ENCODE measurements at places on chromosomes 2 and 18.

- DNase-seq: no peak
These were observed 26.5 kb downstream of the MSTN start for GRCh38 chr2:190036071-190036470.

GRCh38 chr2:207337234-207338219, 171.8 kb upstream of the KLF7 start:
- DNase-seq: no peak

GRCh38 chr2:226483143-226483542, 316.5 kb downstream of the IRS1 start:
- no peak for DNase-seq

DNA sequence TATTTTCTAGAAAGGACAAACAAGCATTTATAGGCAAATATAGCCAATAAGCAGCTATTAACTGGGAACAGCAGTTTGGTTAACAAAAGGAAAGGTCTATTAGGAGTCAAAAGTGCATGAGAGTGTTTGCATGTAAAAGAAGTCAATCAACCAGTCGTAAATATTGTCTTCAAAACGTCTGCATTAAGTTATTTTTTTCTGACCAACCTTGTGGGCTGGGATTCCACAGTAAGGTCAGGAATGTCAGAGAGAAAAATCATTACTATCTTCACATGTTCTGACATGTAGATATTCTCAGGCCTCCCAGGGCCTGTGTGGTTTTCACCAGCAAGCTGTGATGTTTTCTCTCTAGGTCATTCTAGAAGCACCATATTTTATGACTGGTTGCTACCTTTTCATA, 922.5 kb downstream of the SUCLG1 start:
- DNase-seq: no peak

DNA sequence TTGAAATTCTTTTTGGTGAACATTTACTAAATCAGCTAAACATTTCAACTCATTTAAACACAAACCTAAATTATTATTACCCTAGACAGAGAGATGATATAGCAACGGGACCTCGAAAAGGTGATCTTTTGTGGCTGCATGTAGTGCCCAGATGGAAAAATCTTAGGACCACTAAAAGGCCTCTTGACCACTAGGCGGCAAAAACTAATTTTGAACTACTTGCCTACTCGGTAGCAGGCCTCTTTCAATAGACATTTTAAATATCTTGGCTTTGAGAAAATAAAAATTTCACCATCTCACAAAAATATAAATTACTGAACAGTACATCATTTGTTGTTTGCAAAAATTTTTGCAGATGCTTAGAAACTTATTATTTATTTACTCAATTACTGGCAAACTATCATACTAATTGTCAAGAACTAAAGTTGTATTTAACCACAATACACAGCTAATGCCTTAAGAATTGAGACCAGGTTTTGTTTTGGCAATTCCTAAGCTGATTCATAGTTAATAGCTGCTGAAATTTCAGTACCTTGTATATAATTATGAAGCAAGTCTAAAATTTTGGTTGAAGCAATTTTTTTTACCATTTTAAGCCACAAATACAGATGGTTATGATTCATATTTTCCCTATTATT, 9.4 kb downstream of the COL3A1 start:
- no peak for DNase-seq

DNA sequence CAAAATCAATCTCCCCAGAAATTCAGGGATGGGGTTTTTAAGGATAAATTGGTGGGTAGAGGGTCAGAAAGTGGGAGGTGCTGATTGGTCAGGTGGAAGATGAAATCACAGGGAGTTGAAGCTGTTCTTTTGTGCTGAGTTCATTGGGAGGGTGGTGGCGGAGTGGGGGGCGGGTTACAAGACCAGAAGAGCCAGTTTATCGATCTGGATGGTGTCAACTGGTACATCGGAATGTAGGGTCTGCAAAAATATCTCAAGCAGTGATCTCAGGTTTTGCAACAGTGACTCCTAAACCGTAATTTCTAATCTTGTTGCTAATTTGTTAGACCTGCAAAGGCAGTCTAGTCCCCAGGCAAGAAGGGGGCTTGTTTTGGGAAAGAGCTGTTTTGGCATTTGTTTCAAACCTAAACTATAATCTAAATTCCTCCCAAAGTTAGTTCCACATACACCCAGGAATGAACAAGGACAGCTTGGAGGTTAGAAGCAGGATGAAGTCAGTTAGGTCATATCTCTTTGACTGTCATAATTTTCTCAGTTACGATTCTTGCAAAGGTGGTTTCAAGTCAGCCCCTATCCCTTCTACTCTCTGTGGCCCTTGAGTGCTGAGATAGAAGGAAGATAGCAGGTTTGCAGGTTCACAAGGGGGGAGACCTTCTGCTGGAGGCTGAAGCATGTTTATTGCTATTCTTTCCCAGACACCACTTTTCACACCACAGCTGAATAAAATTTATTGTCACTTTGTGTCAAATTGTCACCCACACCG, 12.3 kb upstream of the CXXC1 start:
- DNase-seq: no peak

DNA sequence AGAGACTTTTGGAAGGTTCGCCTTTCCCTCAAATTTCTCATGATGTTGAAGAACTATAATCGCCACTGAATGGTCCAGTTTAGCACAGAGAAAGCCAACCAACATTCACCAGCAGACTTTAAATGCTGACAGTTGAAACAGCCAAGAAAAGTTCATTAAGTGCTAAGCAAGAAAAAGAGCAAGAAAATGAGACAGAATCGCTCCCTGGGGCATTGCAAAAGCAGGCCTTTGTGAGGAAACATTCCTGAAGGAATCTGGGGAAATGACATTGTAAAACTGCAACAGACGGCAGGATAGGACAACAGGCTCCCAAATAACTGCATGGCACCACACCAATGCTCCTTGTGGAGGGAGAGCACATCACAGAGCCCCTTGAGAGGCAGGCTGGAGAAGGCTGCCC, 269.3 kb upstream of the ID2 start:
- DNase-seq: no peak

- DNase-seq: no peak
These were observed 153.4 kb downstream of the MGAT5 start for GRCh38 chr2:134407154-134407890.

- DNase-seq: no peak
These were observed 96.1 kb downstream of the TGIF1 start for GRCh38 chr18:3546106-3546505.

GRCh38 chr2:133835821-133836619, 267.8 kb upstream of the NCKAP5 start:
- no peak for DNase-seq

DNA sequence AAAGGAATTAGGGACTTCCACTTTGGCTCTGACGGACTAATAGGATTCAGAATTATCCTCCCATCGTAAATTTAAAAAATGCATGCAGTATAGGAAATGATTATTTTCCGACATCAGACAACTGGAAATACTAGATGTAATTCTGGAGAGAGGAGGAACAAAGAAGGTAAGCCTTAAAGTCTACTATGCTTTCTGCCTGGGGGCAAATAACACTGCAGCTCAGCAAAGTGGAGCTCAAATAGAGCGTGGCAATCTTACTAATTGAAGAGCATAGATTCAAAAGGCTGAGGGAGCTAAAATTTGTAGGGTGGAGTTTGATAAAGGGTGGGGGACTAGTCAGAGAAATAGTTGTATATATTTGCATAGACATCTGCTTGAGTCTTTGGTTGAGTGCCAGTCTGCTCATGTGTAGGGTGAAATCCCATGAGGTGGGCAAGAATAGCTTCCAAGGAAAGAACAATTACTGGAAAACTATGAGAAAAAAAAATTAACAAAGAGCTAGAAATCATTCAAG, 23.8 kb downstream of the COPS8 start:
- DNase-seq: no peak

GRCh38 chr2:200051611-200051945, 96.2 kb downstream of the MAIP1 start:
- no peak for DNase-seq

DNA sequence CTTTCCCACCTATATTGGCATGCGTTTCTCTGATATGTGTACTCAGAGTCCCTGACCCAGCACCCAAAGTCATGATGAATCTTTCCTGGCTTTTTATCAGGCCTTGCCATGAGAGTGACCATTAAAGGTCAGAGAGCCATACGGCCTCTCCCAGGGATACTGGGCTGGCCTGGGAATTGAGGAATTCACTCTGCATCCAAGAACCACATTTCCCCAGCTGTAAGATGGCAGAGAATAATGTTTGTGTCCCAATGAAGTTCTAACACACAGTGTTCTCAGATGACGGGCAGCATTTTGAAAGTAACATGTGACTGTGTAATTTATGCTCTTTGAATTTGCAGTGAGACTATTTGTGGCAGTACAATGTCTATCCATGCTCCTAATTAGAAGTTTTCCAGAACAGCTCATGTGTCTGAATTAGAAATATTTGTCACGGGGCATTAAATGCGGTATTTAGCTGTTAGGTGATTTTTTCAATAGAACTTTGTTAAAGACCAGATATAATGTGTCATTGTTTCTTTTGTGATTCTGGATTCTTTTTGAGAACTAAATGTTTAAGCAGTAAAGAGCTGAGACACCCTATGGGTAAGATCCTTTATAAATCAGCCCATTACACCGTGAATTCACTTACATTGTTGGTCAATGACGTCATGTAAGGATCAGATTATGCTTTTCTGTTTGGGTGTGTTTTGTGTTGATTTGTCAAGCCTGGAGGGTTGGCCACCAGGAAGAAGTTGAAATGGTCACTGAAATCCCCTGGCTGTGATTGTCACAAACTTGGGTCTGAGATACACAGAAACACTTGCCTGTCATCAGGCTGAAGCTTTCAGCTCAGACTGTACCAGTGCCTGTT, 7.3 kb upstream of the SLC3A1 start:
- DNase-seq: no peak

DNA sequence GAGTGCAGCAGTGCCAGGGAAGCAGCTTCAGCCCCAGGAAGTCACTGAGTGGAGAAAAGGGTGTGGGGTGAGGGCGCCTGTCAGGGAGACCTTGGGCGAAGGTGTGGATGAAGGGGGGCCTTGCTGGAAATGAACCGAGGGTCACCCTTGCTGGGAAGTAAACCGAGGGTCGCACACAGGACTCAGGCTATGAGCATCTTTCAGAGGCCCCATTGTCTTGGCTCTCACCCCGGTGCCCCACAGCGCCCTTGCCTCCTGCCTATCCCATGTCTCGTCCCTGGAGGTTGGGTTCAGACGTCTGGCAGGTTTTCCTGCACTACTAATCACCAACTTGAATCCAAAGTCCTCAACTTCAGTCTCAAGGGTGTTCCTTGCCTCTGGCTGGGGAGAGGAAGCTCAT, 122.8 kb upstream of the PXDN start:
- DNase-seq: no peak

GRCh38 chr2:151761193-151761592, 26.9 kb upstream of the NEB start:
- DNase-seq: no peak

- DNase-seq: no peak
These were observed 9.9 kb upstream of the KLF11 start for GRCh38 chr2:10033251-10034006.

- DNase-seq: no peak
These were observed 4.3 kb downstream of the COLEC11 start for GRCh38 chr2:3598912-3599854.

DNA sequence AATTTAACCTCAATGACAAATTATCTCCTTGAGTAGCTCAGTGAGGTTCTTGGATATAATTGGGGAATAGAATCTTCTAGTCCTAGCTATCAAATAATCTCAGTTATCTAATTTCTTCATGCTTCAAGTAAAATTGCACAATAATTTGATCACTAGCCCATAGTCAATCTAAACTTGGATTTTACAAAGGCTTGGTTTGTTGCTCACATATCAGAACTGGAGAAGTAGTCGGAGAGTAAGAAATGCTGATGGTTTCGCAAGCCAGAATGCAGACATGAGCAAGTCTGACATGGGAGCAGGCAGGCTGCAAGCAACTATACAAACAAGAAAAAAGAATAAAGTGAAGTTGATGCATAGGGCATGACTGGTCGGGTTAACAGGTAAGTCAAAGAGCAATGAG, 11.7 kb upstream of the PDE11A start:
- DNase-seq: no peak

DNA sequence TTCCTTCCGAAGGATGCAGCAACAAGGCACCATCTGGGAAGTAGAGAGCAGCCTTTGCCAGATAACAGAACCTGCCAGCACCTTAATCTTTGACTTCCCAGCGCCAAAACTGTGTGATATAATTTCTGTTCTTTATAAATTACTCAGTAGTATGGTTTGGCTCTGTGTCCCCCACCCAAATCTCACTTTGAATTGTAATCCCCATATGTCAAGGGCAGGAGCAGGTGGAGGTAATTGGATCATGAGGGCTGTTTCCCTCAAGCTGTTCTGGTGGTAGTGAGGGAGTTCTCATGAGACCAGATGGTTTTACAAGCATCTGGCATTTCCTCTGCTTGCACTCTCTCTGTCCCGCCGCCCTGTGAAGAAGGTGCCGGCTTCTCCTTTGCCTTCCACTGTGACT, 899.9 kb downstream of the TRIB2 start:
- DNase-seq: no peak

DNA sequence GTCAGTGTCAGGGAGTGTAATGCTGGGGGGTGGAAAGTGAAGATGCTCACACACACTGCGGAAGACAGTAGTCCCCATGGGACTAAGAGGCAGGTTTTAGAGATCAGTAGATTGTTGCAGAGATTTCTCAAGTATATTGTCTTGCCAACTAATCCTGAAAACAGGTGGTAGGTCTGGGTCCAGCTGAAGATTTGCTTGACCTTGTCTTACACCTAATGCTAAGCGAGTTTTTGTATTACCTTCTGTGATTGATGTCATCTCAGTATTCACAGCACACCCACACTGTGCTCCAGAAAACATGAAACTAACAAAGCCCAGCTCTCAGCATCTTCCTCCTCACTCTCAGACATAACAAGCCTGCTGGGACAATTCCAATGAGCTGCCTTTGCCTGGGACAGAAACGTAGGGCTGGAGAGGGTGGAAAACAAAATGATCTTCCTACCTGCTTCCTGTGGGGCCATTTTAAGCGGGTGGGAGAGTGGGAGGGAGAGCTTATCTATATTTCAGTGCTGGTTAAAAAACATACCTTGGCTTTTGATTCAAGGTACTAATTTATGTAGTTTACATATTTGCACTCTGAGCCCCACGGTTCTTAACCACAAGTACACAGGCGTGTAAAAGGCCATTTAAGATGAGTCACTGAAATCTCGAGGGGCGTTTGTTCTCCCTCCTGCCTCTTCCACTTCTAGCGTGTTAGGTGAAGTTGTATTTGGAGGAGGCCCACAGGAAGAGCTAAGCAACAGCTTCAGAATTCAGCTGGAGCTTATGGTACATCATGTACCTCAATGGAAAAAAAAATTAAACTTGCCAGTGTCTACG, 23.1 kb upstream of the RBMS1 start:
- no peak for DNase-seq

DNA sequence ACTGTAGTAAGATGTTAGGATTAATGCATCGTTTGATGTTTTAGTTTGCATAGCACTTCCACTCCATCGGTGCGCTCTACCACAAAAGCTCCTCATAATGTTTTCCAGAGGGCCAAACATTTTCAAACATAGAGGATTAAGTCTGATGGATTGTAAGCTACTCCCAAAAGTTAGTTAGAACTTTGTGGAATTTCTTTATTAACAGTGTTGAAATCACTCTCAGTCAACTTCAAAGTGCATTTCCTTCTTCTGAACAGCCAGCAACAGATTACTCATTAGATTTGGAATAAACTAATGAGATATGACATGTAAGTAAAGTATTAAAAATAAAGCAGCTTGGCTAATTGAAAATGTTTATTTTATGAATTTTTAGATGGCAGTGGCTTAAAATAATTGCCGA, 30.1 kb upstream of the CTAGE1 start:
- no peak for DNase-seq

- no peak for DNase-seq
These were observed 68.3 kb downstream of the TNS1 start for GRCh38 chr2:217934321-217935131.

GRCh38 chr2:204950695-204951346, 405.5 kb downstream of the PARD3B start:
- DNase-seq: no peak
